DMS153 (cell line): ENCODE measurements at places on chromosomes 6 and 20.

DNA sequence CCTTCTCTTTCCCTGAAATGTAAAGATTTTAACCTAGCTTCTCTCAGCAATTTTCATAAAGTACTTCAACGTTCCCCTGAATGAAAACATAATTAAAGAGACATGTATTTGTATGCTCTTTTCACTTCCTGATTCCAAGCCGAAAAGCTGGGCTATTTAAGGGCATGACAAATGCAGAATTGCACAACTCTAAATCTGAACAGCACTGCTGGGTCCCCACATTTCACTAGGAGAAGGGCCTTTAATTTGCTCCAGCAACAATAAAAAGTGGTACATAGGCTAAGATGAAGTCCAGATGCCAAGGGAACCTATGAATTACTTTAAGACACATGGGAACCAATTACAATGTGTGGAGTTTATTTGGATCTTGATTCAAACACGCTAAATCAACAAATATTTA, 42.0 kb downstream of the IRAK1BP1 start:
- DNase-seq, result no peak

GRCh38 chr20:51736947-51737346, 31.2 kb downstream of the ATP9A start:
- no peak for DNase-seq

- DNase-seq, result no peak
Observed at GRCh38 chr20:17898548-17898994, 70.0 kb downstream of the SNX5 start.

GRCh38 chr6:36980876-36981619, 4.9 kb downstream of the MTCH1 start:
- DNase-seq, result no peak

GRCh38 chr6:33276581-33276863, 401 bp upstream of the B3GALT4 start:
- no peak for DNase-seq

GRCh38 chr6:47203266-47203937, 106.3 kb downstream of the TNFRSF21 start:
- no peak for DNase-seq

DNA sequence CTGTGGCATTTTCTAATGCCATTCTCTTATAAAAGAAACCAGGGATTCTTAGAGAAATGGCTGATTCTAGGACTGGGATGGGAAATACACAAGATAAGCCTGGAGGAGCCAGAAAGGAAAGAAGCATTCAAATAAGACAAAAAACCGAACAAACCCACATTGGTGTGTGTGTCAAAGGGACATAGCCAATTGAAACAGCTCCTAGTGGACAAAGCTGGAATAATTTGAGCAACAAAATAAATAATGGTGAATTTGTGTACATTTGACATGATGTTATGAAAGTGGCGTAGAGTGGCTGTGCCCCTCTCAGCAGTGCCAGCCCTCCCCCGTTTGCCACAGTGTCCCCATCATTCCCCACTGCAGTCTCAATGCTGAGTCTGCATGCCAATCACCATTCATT, 55.5 kb downstream of the B3GAT2 start:
- DNase-seq, result no peak

- DNase-seq, result no peak
Observed at GRCh38 chr6:69542494-69542893, 254.3 kb downstream of the LMBRD1 start.

GRCh38 chr20:47950124-47950912, 165.0 kb upstream of the SULF2 start:
- DNase-seq, result peak; percentile 59

DNA sequence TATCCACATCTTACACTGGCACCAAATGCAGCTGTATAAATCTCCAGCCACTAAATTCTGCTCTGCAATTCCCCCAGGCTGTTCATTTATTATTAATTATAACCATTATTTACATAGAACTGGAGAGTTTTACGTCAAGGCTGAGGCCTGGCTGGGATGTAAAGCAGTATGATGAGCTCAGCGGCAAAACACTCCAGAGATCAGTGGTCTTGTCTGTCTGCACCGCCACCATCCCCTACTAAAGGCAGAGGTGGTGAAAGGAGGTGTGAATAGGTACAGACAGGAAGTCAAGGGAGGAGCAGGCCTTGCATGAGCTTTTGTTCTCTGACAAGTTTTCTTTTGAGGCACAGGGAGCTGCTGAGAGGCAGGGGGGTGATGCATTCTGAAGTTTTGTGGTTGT, 159.9 kb upstream of the PCSK2 start:
- DNase-seq, result peak; percentile 92

DNA sequence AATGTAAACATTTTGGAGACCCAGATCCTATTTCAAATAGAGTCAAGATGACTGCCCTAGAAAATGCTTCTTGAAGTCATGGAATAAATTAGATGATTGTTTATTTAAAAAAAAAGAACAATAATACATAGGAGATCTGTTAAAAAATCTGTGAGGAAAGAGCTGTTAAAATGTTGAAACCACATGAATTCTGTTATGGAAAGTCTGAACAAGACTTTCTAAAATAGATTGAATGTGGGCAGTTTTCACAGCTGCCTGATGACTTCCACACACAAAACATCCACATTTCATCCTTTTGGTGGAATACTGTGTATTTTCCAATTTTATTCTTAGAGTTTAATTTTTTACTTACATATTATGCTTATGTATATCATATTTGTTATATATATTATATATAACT, 186.1 kb downstream of the LAMA2 start:
- DNase-seq, result no peak

DNA sequence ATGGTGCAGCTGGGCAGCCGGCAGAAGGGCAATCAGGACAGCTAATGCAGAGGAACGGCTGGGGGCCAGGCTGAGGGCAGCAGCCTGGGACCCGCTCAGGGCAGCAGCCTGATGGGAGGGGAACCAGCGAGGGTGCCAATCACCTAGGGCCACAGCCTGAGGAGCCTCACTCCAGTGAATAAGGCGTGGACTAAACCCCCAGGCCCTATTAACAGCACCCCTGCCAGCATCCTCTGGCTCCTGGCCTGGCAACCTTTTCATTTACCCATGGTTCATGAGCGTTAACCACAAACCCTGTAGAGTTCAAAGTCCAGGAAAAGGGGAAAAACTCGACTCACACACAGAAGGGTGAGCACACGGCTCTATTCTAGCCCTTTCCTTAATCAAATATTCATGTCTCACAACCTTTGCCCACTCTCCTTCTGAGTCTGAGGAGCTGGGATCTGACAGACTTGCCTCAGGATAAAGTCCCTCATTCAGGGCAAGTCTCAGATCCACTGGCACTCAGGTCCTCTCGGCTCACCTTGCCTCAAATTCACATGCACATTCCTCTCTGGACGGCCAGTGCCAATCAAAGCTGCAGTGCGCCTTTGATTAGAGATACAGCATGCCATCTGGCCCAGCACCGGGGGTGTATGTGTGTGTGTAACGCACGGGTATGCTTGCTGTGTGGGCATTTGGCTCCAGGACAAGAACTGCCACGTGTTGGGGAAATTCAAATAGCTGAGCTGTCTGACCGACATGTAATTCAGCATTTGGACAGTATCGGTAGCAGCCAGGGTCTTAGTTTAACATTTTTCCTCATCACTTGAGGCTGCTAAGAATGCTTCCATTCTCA, 86.9 kb upstream of the TRAF3IP2 start:
- DNase-seq, result no peak

DNA sequence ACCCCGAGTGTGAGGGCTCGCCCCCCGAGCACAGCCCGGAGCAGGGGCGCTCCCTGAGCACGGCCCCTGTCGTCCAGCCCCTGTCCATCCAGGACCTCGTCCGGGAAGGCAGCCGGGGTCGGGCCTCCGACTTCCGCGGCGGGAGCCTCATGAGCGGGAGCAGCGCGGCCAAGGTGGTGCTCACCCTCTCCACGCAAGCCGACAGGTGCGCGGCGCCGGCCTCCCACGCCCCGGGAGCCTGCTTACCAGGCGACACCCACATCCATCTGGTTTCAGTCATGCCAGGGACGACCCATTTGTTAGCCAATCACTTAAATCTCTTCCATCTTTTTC, 73.5 kb upstream of the PBOV1 start:
- DNase-seq, result no peak

DNA sequence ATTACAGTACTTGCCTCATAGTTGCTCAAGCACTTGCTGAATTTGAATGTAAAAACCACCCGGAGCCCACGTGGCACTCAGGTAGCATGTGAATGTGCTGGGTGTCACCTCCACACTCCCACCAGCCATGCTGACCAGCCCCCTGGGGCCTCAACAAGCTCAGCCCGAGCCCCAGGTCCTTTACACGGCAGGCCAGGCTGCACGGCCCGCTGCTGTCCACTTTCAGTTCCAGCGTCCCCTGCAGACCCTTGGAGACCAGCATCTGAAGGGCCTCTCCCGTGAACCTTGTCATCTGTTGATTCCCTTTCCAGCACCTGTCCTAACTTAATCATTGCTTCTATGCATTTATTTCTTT, 33.3 kb upstream of the ZBP1 start:
- DNase-seq, result no peak

- no peak for DNase-seq
Observed at GRCh38 chr6:80438772-80439171, 332.3 kb downstream of the BCKDHB start.

- DNase-seq, result no peak
Observed at GRCh38 chr6:106165885-106166485, 79.8 kb downstream of the PRDM1 start.
